ENCODE measurements at places on chromosomes 5 and 9.

DNA sequence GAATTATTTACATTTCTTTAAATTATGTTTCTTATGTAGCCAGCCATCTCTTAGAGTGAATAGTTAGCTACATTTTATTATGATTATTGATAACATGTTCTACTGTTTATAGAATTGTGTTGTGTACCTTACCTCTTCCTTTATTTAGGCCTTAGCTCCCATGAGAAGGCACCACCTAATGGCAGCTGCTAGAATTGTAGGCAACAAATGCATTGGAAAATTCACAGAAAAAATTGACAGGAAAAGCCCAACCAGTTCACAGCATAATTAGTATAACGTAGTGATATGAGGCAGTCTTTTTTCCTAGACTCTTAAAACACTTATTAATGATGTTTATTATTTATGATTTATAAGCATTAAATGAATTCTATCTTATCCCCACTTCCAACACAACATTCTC is 175.8 kb downstream of the WDR70 start:
- no peak for DNase-seq

DNA sequence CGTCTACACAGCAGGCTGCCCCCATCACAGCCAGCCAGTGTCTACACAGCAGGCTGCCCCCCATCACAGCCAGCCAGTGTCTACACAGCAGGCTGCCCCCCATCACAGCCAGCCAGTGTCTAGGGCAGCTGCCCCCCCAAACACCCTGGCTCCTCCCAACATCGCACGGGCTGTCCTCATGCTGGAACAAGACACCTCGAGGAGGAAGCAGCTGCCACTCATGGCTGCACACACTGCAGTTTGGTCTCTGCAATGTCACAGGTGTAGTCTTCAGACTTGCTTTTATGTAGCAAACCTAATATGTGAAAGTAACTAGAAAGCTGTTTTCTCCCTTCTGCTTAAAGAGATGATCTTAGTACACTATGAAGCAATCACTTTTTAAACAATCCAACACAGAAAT is 9.7 kb downstream of the LRRC14B start:
- DNase-seq: no peak

- DNase-seq: no peak
These were observed 119.4 kb downstream of the TLR4 start for GRCh38 chr9:117823576-117823975.

DNA sequence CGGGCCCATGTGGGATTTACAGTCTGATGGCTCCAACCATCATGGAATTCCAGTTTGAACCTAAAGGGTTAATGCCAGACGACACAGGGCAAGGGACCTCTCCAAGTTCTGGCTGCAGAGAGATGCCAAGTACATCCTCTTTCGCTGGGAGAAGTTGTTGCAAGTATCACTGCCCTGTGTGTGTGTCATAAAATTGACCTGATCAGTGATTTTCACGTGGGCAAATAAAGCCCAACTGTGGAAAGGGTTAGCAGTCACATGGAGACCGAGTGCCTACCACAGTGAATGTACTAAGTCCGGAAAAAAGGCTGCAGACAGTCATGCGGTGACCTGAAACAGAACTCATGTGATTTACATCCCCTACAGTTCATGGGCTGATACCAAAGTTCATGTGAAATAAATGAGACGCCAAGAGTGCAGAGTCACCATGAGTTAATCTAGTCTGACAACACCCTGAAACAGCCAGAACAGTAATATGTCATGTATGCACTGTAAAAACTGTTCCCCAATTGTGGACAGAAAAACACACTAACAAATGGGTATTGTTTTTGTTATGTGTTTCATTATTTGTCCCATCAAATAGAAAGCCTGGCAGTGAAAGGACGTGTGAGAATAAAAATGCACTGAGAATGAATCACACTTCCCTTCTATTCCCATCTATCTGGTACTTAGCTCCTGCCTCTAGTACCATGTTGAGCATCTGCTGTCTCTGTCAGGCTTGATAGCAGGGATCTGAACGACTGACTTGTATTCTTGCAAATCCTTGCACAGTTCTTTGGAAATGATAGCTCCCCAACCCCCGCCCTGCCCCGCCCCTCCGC is 115.7 kb downstream of the SUSD1 start:
- peak; percentile 76 for DNase-seq

- DNase-seq: peak; percentile 77
These were observed 162.2 kb downstream of the SREK1 start for GRCh38 chr5:66306105-66306843.
